Stimulated activated CD4-positive, alpha-beta T cell treated with anti-CD3 and anti-CD28 coated beads, Interleukin-12 subunit alpha, Interleukin-12 subunit beta, amount 100 ng/mL, for 24 hours (primary cell): ENCODE measurements at places on chromosomes 7 and 10.

GRCh38 chr10:75546004-75546403 is 114.6 kb downstream of the LRMDA start:
- no peak for DNase-seq

GRCh38 chr10:24822590-24822989 is 98.9 kb upstream of the ARHGAP21 start:
- DNase-seq, result no peak

DNA sequence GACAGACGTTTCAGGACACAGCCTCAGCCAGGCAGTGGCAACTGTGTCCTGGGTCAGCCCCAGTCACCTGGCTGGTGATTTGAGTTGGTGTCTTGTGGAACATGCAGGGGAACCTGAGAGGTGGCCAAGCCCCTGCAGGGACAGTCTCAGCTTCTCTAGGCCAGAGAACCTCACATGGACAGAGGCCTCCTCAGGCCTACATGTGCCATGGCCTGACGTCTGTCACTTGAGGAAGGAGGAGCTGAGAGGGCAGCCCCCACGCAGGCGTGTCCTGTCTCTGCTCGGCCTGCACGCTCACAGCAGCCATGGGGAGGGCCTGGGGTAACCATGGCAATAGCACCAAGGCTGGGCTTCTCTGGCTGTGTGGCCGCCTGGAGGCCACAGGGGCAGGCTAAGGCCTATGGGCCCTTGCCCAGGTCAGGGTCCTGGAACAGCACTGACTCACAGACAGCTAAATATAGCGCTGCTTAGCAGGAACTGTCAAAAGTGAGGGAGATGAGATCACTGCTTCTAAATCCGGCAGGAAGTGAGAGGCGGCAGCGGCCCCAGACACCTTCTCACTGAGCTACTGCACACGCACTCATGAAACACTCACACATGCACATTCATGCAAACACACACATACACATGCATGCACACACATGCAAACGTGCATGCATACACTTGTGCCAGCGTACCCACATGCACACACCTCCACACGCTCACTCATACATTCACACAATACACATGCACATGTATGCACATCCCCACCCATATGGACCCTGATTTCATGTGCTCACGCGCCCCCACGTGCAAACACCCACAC is 57.0 kb downstream of the YKT6 start:
- DNase-seq, result peak; percentile 70

GRCh38 chr7:140022582-140023211 is 40.1 kb downstream of the PARP12 start:
- no peak for DNase-seq

- no peak for DNase-seq
Measured at GRCh38 chr7:132815130-132815529, 238.9 kb upstream of the PLXNA4 start.

- DNase-seq, result no peak
Measured at GRCh38 chr10:90197766-90198165, 496.4 kb downstream of the KIF20B start.

GRCh38 chr7:1514995-1515401 is 10.8 kb upstream of the INTS1 start:
- no peak for DNase-seq

- DNase-seq, result no peak
Measured at GRCh38 chr10:101655570-101655969, 39.4 kb downstream of the FBXW4 start.

GRCh38 chr7:7438851-7439250 is 96.8 kb downstream of the COL28A1 start:
- no peak for DNase-seq

DNA sequence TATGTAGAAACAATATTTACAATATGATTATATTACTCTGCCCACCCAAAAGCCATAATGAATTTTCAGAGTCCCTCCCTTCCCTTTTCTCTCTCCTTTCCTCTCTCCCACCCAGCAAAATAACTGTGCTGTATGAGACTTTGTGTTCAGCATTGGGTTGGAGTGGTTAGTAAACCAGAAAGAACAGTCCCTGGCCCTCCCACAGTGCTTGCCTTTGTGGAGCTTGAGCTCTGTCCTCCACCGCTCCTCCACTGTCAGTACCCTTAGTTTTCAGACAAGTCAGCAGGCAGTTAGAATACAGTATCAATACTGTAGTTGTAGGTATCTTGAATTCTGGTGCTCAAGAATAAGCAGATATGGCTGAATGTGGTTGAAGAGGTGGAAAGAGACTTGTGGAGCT is 92.7 kb downstream of the CDK14 start:
- DNase-seq, result no peak

DNA sequence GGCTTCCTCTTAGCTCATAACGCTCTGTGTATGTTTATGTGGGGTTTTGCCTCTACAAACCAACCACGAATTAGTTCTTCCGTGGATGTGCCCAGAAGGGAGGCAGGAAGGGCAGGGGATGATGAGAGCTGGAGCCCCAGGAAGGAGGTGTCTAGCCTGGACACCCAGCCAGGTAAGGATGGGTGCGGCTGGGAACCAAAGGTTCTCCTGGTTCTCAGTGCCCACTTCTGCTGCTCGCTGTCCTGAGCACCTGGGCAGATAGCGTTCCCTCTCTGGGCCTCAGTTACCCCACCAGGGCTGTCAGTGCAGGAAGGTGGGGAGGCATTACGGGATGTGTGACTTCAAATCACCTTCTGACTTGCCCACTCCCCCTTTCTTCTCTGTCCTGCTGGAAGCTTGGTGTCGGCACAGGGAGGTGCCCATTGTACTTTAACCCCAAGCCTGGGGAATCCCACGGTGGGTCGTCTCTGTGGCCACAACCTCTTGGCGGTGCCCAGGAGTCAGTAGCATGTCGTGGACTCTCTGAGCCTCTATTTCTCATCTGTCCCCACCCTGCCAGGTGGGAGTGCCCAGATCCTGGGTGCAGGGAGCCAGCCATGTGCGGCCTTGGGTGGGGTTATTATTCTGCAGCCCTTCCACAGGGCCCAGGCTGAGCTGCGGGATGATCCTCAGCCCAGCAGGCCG is 18.7 kb upstream of the PCBD1 start:
- DNase-seq, result no peak

DNA sequence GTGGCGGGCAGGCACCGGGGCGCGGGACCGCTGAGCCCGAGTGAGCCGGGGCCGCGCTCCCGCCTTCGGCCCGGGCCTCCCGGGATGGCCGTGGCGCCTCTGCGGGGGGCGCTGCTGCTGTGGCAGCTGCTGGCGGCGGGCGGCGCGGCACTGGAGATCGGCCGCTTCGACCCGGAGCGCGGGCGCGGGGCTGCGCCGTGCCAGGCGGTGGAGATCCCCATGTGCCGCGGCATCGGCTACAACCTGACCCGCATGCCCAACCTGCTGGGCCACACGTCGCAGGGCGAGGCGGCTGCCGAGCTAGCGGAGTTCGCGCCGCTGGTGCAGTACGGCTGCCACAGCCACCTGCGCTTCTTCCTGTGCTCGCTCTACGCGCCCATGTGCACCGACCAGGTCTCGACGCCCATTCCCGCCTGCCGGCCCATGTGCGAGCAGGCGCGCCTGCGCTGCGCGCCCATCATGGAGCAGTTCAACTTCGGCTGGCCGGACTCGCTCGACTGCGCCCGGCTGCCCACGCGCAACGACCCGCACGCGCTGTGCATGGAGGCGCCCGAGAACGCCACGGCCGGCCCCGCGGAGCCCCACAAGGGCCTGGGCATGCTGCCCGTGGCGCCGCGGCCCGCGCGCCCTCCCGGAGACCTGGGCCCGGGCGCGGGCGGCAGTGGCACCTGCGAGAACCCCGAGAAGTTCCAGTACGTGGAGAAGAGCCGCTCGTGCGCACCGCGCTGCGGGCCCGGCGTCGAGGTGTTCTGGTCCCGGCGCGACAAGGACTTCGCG is 534 bp downstream of the FZD9 start:
- DNase-seq, result no peak

DNA sequence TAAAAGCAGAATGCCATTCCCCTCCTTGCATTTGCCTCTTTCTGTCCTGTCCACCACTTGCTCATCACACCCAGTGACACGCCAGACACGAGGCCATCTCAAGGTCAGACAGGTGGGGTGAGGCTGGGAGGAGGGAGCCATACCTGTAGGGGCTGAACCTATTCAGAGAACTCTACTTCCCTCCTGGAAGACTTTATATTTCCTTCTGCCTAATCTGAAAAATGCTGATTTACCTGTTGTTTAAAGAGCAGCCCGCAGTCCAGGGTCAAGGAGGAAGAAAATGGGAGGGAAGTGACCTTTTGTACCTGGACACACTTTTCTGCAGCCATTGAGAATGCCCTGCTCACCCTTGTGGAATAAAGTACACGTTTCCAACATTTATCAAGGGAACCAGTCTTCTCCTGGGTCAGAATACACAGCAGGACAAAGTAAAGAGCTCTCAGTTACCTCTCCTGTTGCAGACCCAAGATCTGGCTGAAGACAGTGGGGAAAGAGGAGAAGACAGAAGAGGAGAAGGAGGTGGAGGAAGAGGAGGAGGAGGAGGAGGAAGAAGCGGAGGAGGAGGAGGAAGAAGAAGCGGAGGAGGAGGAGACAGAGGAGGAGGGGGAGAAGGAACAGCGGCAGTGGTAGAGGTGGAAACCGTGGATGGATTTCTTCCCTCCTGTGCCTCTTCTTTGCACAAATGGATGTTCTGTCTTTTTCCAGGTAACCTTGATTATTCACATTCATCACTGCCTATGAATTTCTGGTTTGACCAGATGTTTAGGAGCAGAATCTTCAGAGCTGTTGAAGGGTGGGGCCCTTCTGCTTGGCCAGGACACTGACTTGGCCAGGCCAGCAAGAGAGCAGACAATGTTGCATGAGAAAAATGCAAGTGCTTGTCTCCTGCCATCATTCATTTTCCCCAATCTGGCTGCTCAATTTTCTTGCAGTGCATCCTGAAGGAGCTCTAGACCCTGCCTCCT is 1.2 kb upstream of the BLNK start:
- DNase-seq, result no peak

GRCh38 chr7:73893342-73894101 is 32.6 kb downstream of the TMEM270 start:
- no peak for DNase-seq

- no peak for DNase-seq
Measured at GRCh38 chr7:45623740-45624391, 49.7 kb downstream of the ADCY1 start.

DNA sequence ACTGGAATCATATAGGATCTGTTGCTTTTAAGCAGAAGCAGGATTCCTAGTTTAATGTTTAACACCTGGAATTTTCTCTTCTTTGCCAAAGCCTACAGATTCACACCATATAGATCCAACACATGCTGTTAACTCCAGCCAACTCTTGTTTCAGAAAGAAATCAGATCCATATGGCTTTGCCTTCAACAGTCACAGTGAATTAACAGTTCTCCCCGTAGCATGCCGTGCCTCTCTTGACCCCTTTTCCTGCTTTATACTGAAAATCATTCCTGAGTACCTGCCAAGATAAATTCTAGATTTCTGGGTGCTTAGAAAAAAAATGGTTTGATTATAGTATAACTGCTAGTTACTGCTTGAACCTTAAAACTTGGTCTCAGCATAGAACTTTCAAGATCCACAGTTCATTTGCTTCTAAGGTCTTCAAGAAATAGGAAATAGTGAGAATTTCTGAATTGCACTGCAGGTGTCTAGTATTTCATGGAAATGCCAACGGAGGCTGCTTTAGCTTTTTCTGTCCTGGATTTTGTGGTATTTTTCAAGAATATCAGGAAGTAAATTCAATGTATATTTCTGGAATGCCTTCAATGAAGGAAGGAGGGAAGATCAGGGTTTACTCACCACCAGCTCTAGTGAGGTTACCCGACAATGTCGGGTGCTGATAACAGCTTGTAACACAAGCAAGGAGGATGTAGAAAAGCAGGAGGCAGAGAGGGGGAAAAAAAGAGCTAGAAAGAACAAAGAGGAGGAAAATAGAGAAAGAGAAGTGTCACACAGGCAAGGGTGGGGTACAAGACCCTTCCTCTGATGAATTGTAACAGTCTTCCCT is 6.6 kb downstream of the AASS start:
- DNase-seq, result no peak

DNA sequence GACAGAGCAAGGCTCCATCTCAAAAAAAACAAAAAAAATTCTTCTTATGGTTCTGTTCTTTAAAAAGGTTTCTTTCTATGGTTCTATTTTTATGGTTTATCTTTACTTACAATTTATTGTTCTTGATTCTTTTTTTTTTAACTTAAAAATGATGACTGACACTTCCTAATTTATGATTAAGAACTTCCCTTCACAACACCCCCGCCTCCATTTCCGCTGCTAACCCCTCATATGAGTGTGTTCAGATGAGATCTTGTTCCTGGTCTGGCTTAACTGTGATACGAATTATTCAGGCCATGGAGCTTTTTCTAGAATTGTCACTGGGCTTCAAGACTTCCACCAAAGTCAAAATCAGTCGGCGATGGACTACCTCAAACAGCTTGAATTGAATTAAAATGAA is 33.9 kb downstream of the PTER start:
- no peak for DNase-seq

- no peak for DNase-seq
Measured at GRCh38 chr10:35633006-35633980, 8.8 kb downstream of the FZD8 start.

DNA sequence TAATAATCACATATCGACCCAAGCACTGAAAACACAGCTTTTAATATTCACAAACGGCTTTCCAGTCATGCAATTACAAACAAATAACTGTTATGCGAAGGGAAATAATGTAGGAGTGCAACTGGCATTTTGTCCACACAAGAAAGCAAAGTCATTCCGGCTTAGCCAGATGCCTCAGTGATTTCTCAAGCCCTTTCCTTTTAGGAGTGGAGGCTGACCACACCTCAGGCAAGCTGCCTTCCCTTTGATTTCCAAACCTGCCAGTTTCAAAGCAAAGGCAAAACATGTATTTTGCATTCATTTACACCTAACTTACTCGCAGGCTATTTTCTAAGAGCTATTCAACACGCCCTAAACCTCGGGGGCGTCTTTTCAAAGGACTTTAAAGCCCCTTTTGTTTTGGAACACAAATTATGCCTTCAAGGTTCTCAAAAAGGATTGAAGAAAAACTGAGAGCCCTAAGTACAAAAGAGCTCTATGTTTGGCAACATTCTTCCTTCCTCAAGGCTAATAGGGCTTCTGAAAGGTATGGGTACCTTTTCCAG is 109.6 kb downstream of the CPXM2 start:
- DNase-seq, result no peak

DNA sequence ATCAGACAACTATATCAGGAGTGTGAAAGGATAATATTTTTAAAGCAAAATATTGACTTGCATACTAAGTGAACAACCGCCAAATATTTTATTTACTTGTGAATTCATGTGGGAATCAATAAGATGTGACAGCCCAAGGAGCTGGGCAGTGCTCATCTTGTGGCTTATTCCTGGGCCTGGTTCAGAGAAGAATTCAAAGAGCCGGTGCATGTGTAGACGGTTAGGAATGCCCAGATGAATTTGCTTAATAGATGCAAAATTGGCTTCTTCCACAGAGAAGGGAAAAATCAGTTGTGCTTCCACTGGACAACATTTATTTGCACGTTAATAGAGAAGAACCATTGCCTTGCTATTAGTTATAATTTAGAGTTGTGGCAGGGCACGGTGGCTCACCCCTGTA is 4.4 kb downstream of the MYL7 start:
- no peak for DNase-seq
